ENCODE measurements at places on chromosomes 3 and 15.

- no peak for DNase-seq
Observed at GRCh38 chr3:28290863-28291300, 49.5 kb downstream of the CMC1 start.

DNA sequence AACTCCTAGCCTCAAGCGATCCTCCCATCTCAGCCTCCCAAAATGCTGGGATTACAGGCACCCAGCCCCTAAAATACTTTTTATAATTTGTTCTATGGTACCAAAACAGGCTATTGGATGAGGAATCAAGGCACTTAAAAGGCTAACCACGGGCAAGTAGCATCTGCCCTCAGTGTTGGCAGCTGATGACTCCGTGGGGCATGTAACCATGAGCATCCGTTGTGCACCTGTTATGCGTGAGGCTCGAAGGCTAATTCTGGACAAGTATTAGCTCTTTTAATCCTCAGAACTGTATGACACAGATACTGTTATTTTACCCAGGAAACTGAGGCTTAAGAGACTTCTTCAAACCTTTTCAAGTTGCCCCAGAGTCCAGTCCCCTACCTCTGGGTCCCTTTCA is 10.2 kb downstream of the WDR73 start:
- no peak for DNase-seq

- peak; percentile 62 for DNase-seq
Observed at GRCh38 chr15:28975766-28976179, 90.0 kb downstream of the APBA2 start.

DNA sequence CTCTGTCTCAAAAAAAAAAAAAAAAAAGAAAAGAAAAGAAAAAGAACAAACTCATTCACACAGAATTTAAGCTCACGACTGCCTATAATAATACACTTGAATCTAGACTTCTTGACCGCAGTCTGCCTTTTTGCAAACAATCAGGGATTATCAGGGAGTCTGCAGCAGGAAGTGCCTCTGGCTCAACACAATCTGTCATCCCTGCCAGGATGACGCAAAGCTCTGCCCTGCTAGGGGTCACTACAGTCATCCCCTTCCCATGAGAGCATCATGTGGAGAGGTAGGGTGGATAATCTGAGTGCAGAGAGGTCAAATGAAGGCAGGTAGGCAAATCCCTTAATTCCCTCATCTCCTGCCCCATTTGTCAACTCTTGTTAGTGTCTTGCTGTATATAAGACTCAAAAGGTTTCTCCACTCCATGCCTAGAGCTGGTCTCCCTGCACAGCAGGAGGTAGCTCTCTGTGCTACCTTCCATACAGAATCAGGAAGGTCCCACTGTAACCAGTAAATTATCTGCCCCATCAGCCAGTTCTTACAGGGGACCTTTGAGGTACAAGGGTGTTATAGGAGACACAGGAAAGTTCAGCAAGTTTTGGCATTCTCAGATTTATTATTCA is 4.2 kb downstream of the UBAP1L start:
- DNase-seq: no peak

DNA sequence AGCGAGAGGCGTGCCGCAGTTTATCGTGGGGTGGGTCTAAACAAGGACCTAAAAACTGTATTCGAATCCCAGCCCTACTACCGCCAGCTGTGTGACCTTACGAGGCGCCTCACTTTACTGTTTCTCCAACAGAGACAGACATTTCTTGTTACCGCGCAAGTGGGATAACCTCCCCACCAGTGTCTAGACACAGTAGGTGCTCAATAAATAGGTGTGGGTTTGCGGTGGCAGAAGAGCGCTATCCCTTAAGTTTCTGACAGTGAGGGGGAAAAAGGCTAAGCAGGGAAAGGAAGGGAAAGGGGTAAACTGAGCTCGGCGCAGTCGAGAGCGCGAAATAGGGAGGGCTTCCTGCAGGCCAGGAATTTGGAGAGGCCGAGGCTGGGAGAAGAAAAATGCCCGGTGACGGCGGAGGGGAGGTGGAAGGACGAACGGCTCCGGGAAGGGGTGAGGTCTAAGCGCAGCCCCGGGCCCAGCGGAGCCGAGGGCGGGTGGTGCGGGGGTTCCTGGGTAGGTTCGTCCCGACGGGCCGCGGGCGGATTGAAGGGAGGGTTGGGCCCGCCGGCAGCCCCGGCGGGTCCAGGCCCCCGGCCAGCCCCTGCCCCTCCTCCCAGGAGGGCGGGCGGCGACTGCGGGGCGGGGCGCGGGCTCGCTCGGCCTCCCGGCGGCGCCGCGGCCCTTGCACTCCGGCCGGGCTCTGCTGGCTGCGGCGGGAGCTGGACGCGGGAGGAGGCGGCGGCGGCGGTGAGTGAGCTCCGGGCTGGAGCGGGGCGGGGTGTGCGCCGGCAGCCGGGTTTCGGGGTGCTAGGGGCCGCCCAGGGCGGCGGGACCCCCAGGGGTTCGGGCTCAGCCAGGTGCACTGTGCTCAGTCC is at the start of gene CGNL1:
TSS of gene CGNL1 (plus strand) at position 679 of the 869 bp plus-strand sequence. CDS start 61,495 bp downstream, outside the sequence.
- no peak for DNase-seq

- DNase-seq: no peak
Observed at GRCh38 chr3:57011022-57011421, 49.4 kb upstream of the SPATA12 start.

DNA sequence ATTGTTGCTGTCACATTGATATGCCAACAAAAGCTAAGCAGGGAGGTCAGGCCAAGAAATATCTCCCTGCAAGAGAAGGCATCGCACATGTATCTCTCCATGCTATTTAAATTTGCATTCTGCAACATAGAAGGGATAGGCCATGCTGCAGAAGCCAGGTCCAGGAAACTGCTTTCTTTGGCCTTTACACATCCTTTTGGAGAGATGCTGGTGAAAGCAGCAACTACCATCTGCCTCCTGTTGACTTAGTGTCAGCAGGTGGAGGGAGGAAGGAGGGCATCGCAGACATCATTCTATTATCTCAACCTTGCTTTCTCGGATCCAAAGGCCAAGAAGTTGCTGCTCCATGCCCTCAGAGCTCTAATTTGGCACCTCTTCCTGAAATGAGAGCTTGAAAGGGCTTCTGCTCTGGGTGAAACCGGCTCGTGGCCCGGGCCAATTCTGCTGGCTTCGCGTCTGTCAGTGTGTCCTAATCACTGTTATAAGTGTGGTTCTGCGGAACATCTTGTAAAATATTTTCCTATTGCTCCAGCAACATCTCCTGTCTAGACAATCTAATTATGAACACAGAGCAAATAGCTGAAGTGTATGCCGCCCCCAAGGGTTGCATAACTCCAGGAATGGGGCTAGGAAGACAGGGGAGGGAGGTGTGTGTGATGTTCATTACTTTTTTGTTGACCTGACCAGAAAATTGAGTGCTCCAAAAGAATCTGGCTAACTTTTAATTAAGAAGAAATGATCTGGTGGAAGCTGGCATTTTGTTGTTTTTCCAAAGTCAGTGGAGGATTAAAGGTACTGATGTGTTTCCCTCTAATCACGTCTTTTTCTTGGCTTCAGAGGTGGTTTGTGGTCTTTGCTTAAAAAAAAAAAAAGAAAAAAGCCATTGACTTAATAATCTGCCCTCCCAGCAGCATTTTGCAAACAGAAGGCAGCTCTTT is 89.1 kb downstream of the TPRG1 start:
- no peak for DNase-seq

GRCh38 chr15:25717457-25718168 is 145.5 kb downstream of the ATP10A start:
- no peak for DNase-seq

- DNase-seq: peak; percentile 81
Observed at GRCh38 chr3:178551916-178552321, 15.7 kb downstream of the KCNMB2 start.

GRCh38 chr3:165518346-165518745 is 318.9 kb downstream of the BCHE start:
- no peak for DNase-seq

DNA sequence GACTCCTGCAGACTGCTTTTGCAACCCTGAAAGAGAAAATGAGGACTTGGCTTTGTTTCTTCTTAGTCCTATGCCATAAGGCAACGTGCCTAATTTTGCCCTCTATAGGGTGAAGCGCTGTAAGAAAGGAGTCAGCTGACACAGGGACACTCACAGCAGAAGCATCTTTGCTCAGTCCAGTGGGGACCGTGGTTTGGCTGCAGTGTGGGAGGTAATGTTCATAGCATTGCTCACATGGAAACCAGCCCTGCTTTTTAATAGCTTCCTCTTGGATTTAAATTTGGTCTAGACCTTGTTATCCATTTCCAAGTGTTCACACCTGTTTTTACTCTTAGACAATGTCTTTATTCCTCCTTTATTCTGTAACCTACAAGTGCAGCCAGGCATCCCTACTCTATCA is 1032.1 kb downstream of the NTRK3 start:
- no peak for DNase-seq

GRCh38 chr15:39344662-39345141 is 236.2 kb upstream of the THBS1 start:
- no peak for DNase-seq

DNA sequence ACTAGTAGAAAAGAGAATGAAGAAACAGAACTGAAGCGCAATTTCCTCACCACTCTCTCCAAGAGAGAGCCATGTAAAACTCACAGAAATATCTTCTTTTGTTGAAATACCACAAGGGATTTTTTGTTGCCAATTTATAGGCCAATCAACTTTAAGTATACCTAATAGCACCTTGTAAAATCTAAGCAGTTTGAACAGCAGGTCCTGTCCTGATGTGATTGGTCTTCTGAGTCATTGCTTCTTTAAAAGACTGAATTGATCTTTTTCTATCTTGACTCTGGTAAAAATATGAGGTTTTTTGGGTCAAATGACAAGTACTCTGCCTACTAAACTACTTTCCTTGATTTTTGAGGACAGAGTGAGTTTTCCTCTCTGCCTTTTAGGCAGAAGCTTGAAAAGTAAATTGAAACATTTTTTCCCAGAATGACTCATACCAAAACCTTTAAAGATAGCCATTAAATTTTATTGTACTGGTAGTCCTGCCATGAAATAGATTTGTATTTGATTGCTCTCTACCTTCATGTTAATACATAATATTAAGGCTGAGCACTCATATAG is 343.9 kb upstream of the CBLB start:
- no peak for DNase-seq

GRCh38 chr3:42591811-42592210 is 1.2 kb downstream of the SS18L2 start:
- no peak for DNase-seq

GRCh38 chr15:63930034-63930433 is 96.3 kb upstream of the HERC1 start:
- no peak for DNase-seq

DNA sequence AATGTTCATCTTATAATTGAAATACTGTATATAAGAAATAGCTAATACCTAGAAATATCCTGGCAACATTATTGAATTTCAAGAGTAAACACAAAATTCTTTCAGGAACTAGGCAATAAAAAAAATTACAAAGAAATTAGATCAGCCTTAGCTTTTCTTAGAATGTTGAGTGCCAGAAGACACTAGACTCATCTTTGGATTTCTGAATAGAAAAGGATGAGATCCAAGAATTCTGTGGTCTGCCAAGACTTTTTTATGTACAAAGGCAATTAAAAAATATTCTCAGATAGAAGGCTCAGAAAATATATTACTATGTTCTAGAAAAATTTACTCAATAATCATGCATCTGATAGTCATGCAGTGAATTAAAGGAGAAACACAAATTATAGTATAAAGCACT is 294.5 kb upstream of the CDIN1 start:
- no peak for DNase-seq

DNA sequence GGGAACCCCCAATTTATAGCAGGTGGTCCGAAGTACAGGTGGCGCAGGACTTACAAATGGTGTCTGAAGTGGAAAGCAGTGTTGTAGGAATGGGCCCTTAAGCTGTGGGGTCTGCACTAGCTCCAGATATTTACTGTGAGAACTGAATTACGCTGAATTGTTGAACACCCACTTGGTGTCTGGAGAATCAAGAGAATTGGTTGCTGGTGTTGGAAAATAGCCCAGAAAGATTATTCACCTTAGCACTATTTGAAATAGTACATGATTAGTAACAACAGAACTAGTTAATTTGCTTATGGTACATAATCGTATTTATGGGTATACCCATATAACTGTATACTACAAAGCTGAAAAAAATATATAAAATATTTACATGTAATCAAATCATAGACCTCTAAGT is 64.8 kb downstream of the ADAM10 start:
- DNase-seq: no peak

GRCh38 chr3:176687754-176688153 is 509.5 kb downstream of the TBL1XR1 start:
- no peak for DNase-seq

DNA sequence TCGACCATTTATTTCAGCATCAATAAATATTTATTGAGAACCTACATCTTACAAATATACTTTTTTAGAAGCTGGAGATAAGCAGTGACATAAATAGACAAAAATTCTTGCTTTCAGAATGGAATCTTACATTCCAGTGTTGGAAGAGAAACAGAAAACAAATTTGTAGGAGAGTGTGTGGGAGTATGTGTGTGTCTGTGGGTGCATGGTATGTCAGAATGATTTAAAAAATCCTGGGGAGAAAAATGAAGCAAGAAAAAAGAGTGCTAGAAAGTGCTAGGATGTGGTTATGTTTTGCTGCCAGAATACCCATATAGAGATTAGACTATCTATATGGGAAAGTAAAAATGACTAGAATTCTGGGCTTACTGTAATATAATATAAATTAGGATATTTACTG is 561.7 kb upstream of the SGO1 start:
- no peak for DNase-seq

GRCh38 chr3:21109056-21109455 is 642.0 kb downstream of the ZNF385D start:
- DNase-seq: no peak

DNA sequence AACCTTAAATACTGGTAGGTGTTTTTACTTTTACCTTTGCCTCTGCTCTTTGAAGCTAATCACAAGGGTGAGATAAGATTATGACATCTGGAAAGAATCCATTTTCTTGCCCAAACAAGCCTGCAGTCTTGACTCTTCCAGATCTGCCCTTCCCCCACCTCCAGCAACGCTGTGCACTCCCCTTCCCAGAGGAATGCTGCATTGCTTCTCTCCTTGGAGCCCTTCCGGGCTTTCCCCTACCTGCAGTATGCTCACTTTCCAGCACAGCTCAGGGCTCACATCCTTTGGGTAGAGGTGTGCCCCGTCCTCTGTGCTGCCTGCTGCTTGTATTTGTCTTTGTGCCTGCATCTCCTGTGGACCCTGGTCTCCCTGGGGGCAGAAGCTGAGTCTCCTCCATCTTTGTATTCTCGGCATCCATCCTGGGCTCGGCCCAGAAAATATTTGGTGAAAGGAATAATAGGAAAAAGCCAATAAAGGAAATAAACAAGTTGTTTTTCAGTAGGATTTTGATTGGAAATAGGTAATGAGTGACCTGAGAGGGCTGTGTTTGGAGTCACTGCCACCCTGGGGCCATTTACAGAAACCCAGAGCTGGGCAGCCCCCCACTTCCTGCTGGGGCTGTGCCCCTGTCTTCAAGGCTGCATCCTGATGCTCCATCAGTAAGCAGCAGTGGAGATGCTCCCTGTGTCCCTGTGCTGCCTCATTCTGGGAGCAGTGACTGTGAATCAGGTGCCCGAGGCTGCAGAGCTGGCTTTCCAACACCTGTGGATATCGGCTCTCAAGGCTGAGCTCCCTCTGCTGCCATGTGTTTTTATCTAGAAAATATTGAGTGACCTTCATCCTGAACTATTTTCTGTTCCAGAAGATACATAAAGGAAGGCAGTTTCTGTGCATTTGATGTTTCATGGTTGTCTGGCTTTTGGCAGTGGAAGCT is 117.5 kb downstream of the EEFSEC start:
- DNase-seq: no peak

GRCh38 chr3:192758654-192759053 is 31.3 kb upstream of the FGF12 start:
- no peak for DNase-seq
